ENCODE measurements at places on chromosomes 3 and 15. TPM values are rescaled to one million over a fixed set of nuclear protein-coding genes. Genes with fewer than 3 reads are reported as not detected.

FBXL2 gene
- total RNA-seq, result not detected

TRANK1 gene
- 53.0 TPM for total RNA-seq

CEP19 gene
- total RNA-seq, result 5.5 TPM

TNFSF10 gene
- total RNA-seq, result 362 TPM

NDN gene
- 3.8 TPM for total RNA-seq

UMPS gene
- total RNA-seq, result 33.6 TPM

JMJD7 gene
- 22.0 TPM for total RNA-seq

TGM4 gene
- total RNA-seq, result not detected

MBNL1 gene
- 465 TPM for total RNA-seq

MOBP gene
- not detected for total RNA-seq

SLC9C1 gene
- total RNA-seq, result not detected

IP6K2 gene
- total RNA-seq, result 57.6 TPM

SLITRK3 gene
- total RNA-seq, result not detected

APBA2 gene
- total RNA-seq, result 4.4 TPM

LYZL4 gene
- not detected for total RNA-seq

EDEM1 gene
- total RNA-seq, result 156 TPM

KBTBD12 gene
- not detected for total RNA-seq

STAC gene
- total RNA-seq, result not detected

AQR gene
- total RNA-seq, result 46.6 TPM

ZKSCAN7 gene
- total RNA-seq, result 0.88 TPM

MYH15 gene
- 0.42 TPM for total RNA-seq

POC1A gene
- 16.8 TPM for total RNA-seq

PLA2G4F gene
- not detected for total RNA-seq

RBP2 gene
- not detected for total RNA-seq

BCHE gene
- not detected for total RNA-seq

CLRN1 gene
- not detected for total RNA-seq

GNAT1 gene
- not detected for total RNA-seq

RBPMS2 gene
- not detected for total RNA-seq

WDR5B gene
- total RNA-seq, result 5.0 TPM

ANKUB1 gene
- total RNA-seq, result not detected

PIF1 gene
- 32.1 TPM for total RNA-seq

TNFAIP8L3 gene
- 0.17 TPM for total RNA-seq

ABHD17C gene
- total RNA-seq, result 3.8 TPM

CHRNA3 gene
- total RNA-seq, result not detected

SH2D7 gene
- total RNA-seq, result 0.07 TPM

CLEC3B gene
- 1.0 TPM for total RNA-seq

COLQ gene
- total RNA-seq, result 3.6 TPM

SEMA3B gene
- 1.2 TPM for total RNA-seq

KBTBD13 gene
- total RNA-seq, result not detected

TMA7 gene
- total RNA-seq, result 218 TPM

DPH3 gene
- total RNA-seq, result 21.2 TPM

FGD5 gene
- not detected for total RNA-seq

TNNC1 gene
- total RNA-seq, result 0.74 TPM

BRK1 gene
- 126 TPM for total RNA-seq

MINDY4B gene
- total RNA-seq, result not detected

CCR9 gene
- not detected for total RNA-seq

PLCB2 gene
- total RNA-seq, result 178 TPM

SCAPER gene
- 26.1 TPM for total RNA-seq

C2CD4B gene
- total RNA-seq, result 0.17 TPM

ITIH4 gene
- total RNA-seq, result 15.2 TPM

NLGN1 gene
- not detected for total RNA-seq

SI gene
- not detected for total RNA-seq

CDHR4 gene
- 0.22 TPM for total RNA-seq

MTHFS gene
- total RNA-seq, result 34.1 TPM

PLCD1 gene
- total RNA-seq, result 16.6 TPM

ADAMTS7 gene
- 0.15 TPM for total RNA-seq

MKRN2 gene
- total RNA-seq, result 19.6 TPM

PLSCR1 gene
- 229 TPM for total RNA-seq

RAB6B gene
- 0.61 TPM for total RNA-seq

P2RY14 gene
- total RNA-seq, result 17.8 TPM

Measured in T-helper 1 cell treated with Interleukin-12 subunit alpha and Interleukin-12 subunit beta and Interleukin-4 antibody, amounts not matched to agents 30 ng/mL and 1 ng/mL, for 36 hours (primary cell).